A549 treated with Mapracorat at 1 μM for 4 hours (cell line): ENCODE measurements at places on chromosomes 5 and 9. TPM values are rescaled to one million over a fixed set of nuclear protein-coding genes. Genes with fewer than 3 reads are reported as not detected.

Gene ALG2
- total RNA-seq, result 45.4 to 49.9 TPM (median 48.4 TPM) in 5 replicates

Gene PRRX2
- total RNA-seq, result 5.4 to 9.8 TPM (median 9.4 TPM) in 5 replicates

Gene IFNB1
- total RNA-seq, result not detected in 5 replicates

Gene SLC6A7
- total RNA-seq, result 0.05 TPM in 1 of 5 replicates, not detected in the others

Gene GABRP
- total RNA-seq, result not detected in 5 replicates

Gene SOHLH1
- total RNA-seq, result not detected in 5 replicates

Gene OTP
- 0.05 to 0.13 TPM (median 0.08 TPM) in 5 replicates for total RNA-seq

Gene TTC16
- 0.05 to 0.06 TPM (median 0.06 TPM) in 4 of 5 replicates, not detected in the other for total RNA-seq

Gene ORM2
- not detected in 5 replicates for total RNA-seq

Gene IL3
- not detected in 5 replicates for total RNA-seq
